ENCODE measurements at places on chromosomes 7 and 10. TPM values are rescaled to one million over a fixed set of nuclear protein-coding genes. Genes with fewer than 3 reads are reported as not detected.

The MORN4 gene
- total RNA-seq = 6.1 TPM

The DNAH11 gene
- total RNA-seq = 0.04 TPM

The ARMH3 gene
- 11.9 TPM for total RNA-seq

The STOX1 gene
- total RNA-seq = 0.60 TPM
